Activated CD4-positive, alpha-beta memory T cell treated with anti-CD3 and anti-CD28 coated beads for 36 hours (primary cell): ENCODE measurements at places on chromosomes 1 and 21.

- DNase-seq, result no peak
Measured at GRCh38 chr21:22885079-22885478, 1886.9 kb downstream of the NCAM2 start.

- no peak for DNase-seq
Measured at GRCh38 chr1:201489643-201490261, 17.2 kb downstream of the CSRP1 start.

DNA sequence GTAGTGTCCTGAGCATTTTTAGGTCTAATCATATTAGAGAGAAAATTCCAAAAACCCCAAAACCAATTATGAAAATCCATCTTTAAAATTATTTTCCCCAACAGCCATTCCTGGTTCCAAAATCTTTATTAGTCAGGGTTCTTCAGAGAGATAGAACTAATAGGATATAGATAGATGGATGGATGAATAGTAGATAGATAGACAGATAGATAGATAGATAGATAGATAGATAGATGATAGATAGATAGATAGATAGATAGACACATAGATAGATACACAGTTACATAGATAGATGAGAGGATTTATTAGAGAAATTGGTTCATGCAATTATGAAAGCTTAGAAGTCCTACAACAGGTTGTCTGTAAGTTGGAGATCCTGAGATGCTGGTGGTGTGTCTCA, 122.7 kb upstream of the POGK start:
- DNase-seq, result no peak

DNA sequence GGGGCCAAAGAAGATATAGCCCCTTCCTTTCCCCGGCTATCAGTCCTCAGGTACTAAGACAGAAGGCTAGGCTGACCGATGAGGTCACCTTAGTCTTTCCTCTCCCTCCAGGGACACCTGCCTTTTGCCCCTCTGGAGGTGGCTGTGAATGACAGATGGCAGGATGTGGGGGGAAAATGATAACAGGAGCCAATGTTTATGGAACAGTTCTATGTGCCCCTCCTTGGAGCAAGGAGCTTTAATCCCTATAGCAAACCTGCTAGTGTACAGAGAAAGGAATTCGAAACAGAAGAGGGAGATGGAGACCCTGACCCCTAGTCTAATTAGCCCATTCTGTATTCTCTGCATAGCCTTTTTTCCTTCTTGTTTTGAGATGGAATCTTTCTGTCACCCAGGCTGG, 28.1 kb downstream of the SERINC2 start:
- DNase-seq, result no peak

GRCh38 chr1:224203243-224204016, 20.4 kb downstream of the DEGS1 start:
- no peak for DNase-seq

DNA sequence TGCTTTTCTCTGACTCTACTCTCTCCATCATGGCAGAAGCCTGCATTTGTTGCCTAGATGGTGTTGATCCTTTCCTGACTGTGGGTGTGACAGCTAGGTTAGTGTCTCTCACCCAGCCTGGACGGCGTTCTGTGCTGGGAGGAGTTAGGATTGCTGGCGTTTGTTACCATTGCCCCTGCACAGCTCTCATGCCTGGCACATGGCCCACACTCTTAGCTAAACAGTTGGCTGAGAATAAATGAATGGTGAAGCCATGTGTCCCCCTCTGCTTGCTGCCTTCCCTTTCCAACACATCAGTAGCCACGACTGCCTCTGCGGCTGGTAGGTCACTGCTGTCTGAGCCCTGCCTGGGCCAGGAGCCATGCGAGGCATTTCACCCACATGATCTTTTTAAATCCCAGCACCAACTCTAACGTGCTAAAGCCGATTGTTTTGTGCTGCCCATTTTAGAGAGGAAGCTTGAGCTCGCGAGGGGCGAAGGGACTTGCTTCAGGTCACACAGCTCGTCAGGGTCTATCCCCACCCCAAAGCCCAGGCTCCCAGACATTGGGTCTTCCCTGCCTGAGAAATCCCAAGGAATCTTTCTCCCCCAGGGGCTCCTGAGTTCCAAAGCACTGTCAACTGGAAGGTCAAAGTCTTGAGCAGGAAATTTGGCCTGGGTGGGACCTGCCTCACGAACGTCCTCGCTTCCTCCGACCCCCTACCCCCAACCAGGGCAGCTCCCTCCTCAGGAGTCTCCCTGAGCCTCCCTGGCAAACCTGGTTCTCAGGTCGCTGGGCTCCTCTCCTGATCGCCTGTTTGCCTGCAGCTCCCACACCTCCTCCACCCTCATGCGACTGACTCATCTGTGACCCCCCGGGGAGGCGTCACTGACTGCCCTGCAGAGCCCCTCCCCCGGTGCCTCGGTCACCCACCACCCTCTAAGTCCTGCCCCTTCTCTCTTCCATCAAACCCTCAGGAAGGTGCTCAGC, 271.7 kb upstream of the C1orf174 start:
- DNase-seq, result peak; percentile 3

DNA sequence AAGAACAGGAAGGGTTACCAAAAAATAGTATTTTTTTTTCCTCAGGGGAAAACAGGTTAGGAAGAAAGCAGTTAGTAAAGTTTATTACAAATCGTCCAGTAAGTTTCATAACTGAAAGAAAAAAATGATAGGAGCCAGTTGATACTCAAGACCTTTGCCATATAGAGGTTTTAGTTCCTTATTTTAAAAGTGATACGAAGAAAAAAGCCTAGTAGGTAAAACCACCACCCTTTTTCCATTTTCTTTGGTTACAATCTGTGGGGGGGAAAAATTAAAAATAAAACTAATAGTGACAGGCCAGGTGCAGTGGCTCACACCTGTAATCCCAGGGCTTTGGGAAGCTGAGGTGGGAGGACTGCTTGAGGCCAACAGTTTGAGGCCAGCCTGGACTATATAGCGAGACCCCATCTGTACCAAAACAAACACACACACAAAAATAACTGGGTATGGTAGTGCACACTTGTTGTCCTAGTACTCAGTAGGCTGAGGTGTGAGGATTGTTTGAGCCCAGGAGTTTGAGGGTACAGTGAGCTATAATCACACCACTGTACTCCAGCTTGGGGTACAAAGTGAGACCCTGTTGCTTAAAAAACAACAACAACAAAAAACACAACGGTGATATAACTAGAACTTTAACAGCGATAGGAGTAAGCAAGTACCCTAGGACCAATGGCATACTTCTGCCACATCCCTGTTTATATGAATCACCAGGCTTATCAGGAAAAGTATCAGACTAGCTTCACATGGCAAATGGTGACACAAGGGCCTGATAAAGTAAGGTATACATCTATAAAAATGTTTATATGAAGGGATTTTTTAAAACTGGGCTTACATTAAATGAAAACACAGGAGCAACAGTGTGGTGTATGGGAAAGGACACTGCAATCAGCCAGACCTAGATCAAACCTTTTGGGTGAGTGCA, 5.4 kb downstream of the TMEM59 start:
- DNase-seq, result no peak

GRCh38 chr1:20037877-20038276, 32.1 kb upstream of the PLA2G5 start:
- DNase-seq, result no peak

DNA sequence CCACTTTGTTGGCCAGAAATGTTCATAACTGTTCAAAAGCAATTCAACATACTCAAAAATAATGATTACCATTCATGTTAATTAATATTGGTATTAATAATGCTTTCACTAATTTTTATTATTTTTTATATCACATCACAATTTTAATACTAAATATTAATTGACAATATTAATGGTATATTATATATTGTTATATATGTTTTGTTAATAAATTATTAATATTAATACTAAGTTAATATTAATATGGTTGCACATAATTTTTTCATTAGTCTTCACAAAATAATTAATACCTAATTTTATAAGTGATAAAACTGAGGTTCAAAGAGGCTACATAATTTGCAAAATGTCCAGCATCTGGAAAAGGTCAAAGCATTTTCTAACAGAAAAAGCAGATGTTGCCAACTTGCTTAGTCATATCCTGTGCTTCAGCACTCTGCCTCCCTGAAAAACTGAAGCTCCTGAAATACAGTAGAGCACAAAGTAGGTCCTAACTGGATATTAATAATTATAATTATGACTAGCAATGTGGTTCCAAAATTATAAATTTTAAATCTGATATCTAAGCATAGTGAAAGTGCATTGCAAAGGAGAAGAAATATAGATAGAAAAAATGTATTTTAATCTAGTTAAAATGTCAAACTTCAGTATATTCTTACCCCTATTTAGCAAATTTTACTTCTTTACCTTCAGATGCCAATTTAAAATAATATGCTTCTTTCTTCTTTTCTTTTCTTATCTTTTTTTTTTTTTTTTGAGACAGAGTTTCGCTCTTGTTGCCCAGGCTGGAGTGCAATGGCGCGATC, 123.2 kb upstream of the TNFSF4 start:
- DNase-seq, result no peak

DNA sequence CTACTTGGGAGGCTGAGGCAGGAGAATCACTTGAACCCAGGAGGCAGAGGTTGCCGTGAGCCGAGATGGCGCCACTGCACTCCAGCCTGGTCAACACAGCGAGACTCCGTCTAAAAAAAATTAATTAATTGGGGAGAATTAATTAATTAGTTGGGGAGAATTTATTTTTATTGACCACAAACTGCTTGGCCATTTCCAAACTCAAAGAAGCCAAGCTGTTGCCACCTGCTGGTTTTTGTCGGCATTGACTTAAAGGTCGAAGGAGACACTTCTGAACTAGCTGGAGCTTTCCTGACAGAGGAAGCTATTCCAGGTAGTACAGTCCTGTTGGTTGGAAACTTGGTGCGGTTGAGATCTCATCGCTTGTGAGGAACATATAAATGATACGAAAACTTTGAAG, 13.1 kb downstream of the MAP1LC3C start:
- peak; percentile 28 for DNase-seq

- DNase-seq, result no peak
Measured at GRCh38 chr1:61277121-61277690, 194.8 kb downstream of the NFIA start.
